Putamen (tissue), 1 donor: ENCODE measurements at places on chromosomes 6 and 20.

DNA sequence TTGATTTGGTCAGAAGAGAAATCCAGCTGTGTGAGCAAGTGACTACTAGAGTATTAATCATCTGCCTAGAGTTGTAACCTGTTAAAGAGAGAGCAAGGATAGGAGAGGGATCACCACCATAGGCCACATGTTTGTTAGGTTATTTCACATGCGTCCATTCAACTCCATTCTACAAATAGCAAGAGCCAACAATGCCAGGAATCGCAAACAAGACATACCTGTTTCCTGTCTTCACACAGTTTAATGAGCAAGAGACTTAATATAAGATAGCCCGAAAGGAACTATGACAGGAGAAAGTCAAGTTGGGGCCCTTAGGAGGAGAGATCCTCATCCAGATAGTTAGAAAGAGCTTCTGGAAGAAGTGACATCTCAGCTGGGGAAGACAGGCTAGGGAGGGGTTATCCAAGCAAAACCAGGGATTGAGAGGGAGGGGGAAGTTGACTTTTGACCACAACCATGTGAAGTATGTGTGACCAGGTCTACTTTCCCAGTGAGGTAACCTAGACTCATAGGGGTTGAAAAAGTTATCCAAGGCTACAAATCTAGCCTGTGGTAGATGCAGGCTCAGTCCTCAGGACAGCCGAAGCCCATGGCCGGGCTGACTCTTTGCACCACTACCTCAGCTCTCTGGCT, 147.4 kb downstream of the ALDH8A1 start:
- no peak for DNase-seq

DNA sequence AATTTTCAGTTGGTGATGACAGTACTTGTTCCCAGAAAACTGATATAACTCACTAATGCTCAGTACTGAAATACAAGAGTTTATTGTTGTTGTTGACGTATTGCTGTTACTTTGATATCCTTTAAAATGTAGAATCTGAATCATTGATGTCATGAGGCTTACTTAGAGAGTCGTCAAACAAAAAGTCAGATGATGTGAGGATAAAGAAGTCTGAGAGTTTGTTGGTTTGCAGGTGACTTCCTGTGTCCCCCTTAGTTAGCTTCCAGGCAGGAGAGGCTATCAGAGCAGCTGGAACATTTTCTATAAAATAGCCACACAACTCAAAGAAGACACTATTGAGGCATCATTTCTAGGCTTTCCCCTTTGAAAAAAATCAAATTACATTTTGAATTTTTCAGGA, 97.9 kb downstream of the ADGRG6 start:
- no peak for DNase-seq

DNA sequence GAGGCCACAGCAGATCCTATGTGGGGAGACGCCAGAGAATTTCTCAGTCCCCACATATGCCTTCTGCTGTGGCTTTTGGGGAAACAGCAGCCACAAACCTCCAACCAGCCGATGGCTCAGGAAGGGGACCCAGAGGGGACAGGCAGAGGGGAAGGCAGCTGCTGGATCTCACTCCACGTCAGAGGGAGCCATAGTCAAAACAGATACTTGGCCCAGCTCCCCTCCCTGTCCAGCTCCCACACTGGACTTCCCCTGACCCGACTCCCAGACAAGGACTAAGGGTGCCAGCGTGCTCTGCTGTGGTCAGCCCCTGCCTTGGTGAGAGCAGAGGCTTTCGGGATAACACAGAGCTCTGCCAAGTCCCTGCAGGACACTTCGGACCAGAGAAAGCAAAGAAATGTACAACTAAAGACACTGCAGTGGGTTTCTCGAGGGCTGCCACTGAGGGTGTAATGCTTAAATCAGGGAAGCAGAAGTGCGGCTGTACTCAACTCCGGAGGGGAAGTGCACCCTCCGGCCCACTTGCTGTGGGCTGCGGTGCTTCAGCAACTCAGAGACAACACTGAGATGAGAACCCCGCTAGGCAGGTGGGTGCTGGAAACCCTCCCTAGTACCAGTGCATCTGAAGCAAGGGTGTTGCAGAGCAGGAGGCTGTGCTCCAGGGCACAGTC, 47.2 kb downstream of the RRBP1 start:
- no peak for DNase-seq

GRCh38 chr20:46677608-46678007, 11.6 kb downstream of the TP53RK start:
- DNase-seq: no peak

GRCh38 chr6:21611485-21611884, 17.9 kb downstream of the SOX4 start:
- no peak for DNase-seq

- no peak for DNase-seq
Measured at GRCh38 chr6:101126501-101126900, 245.4 kb upstream of the ASCC3 start.

GRCh38 chr6:14612016-14612980, 494.7 kb downstream of the CD83 start:
- no peak for DNase-seq

DNA sequence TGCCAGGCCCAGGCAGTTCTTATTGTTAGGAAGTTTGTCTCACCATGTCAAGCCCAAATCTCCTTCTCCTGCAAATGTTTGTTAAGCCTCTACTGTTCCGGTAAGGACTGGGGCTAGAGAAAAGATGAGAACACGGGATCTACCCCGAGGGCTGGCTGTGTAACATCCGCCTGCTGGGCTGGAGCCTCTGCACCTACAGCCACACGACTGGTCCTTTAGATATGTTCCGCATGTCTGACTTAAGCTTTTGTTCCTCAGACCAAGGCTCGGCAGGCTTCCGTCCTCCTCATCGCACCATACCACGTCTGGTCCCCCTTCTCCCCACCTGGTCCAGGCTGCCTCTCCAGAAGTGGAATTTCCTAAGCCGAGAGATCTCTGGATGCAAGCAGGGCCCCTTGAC, 2.6 kb downstream of the GHRH start:
- no peak for DNase-seq

- peak; percentile 9 for DNase-seq
Measured at GRCh38 chr6:89146718-89147700, 1.2 kb downstream of the PM20D2 start.
